ENCODE measurements at places on chromosomes 4 and X. TPM values are rescaled to one million over a fixed set of nuclear protein-coding genes. Genes with fewer than 3 reads are reported as not detected.

CFAP47 gene
- total RNA-seq = not detected

EDNRA gene
- 22.3 TPM for total RNA-seq

LIAS gene
- 16.6 TPM for total RNA-seq

NAT8L gene
- total RNA-seq = 8.2 TPM

SPARCL1 gene
- 0.80 TPM for total RNA-seq

RBM46 gene
- not detected for total RNA-seq

GLRA3 gene
- total RNA-seq = not detected

PRRG1 gene
- total RNA-seq = 18.1 TPM
